Fibroblast of villous mesenchyme (primary cell): ENCODE measurements at places on chromosomes 1 and 21. TPM values are rescaled to one million over a fixed set of nuclear protein-coding genes. Genes with fewer than 3 reads are reported as not detected.

Gene GMEB1
- total RNA-seq = 6.4 and 9.1 TPM in 2 replicates

Gene ITLN2
- total RNA-seq = not detected in 2 replicates

Gene CYP4A22
- not detected in 2 replicates for total RNA-seq

Gene PCP4L1
- total RNA-seq = under 0.01 TPM in 1 of 2 replicates, not detected in the other

Gene GLMN
- total RNA-seq = 10.3 and 16.4 TPM in 2 replicates

Gene CREB3L4
- 3.9 TPM in 2 replicates for total RNA-seq
